ENCODE measurements at places on chromosomes 13 and 19.

- no peak for DNase-seq
Measured at GRCh38 chr19:49366110-49366509, 2.4 kb downstream of the DKKL1 start.

- DNase-seq, result no peak
Measured at GRCh38 chr13:114203536-114203935, 24.5 kb downstream of the CFAP97D2 start.

DNA sequence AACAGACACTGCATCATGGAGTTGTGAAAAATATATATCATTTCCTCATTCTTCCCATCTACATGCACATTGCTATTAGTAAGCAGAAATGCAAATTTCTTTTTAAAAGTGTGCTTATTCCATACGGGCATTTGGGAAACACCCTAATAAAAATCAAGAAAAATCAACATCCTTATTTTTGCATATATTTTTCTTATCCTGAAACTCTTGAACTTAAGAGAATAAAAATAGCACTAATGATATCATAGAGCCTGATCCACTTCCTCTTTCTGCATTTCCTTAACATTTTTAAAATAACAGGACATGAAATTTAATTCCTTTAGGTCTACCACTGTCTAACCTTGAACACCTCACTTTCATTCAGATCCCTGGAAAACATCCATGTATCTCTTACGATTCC, 123.3 kb downstream of the VWA8 start:
- no peak for DNase-seq

- DNase-seq, result no peak
Measured at GRCh38 chr13:73284081-73284874, 225.5 kb downstream of the KLF5 start.

GRCh38 chr13:58190577-58190976, 559.0 kb downstream of the PCDH17 start:
- no peak for DNase-seq

GRCh38 chr13:32243695-32244094, 71.5 kb downstream of the ZAR1L start:
- DNase-seq, result no peak

GRCh38 chr13:97198753-97199152, 23.4 kb upstream of the MBNL2 start:
- no peak for DNase-seq

DNA sequence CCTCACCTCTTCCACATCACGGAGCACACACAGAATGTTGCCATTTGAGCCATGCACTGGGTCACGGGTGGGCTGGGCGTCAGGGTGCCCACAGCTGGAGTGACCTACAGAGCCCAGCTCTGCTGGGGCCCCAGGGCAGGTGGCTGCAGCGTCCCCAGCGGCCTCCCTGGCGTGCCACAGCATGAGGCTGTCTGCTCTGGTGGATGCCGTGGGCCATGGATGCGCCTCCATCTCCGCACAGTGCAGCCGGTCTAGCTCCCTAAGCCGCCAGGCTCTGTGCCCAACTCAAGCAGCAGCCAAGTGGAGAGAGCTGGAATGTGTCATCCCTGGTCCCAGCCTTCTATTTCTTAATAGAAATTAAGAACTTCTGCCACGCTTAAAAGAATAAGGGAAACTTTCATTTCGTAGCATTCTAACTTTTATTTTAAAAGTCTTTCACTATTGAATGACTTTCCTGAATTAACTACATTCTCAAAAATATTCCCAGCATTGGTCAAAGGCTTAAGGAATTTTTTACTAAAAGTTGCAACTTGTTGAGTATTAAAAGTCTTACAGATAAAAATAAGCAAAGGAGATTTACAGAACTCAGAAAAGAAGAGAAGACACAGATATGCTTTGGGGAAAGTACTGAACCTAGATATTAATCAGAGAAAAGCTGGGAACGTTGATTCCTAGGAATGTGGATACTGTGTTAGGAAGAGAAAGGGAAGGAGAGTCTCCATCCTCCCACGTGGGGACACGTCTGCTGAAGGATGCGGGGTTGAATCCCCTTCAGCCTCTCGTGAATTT, 59.3 kb downstream of the ATP11A start:
- no peak for DNase-seq

DNA sequence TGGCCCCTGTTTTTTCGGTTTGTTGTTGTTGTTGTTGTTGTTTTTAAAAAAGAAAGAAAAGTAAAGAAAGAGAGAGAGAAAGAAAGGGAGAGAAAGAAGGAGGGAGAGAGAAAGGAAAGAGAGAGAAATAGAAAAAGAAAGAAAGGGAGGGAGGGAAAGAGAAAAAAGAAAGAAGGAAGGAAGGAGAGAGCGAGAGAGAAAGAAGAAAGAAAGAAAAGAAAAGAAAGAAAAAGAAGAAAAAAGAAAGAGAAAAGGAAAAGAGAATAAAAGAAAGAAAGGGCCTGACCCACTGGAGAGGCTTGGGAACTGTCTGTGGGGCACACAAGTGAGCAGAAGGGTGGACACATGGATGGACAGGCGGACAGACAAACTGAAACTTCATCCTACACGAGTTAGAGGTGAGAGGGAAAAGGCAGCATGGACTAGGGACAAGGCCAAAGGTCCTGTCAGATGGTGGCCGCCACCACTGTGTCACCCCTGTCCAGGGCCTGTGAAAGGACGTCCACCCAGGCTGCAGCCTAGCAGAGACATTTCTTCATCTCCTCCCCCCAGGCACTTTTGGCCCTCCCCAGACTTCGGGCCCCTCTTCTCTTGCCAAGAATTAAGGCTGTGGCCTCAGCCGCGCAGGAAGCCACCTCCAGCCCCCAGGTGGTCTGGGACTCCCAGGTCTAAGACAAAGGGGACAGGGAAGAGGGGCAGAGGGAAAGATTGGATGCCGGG, 9.1 kb upstream of the BCAM start:
- no peak for DNase-seq

GRCh38 chr13:66915596-66916185, 314.4 kb downstream of the PCDH9 start:
- no peak for DNase-seq

GRCh38 chr19:16168465-16169081, 4.8 kb downstream of the CIB3 start:
- DNase-seq, result no peak

DNA sequence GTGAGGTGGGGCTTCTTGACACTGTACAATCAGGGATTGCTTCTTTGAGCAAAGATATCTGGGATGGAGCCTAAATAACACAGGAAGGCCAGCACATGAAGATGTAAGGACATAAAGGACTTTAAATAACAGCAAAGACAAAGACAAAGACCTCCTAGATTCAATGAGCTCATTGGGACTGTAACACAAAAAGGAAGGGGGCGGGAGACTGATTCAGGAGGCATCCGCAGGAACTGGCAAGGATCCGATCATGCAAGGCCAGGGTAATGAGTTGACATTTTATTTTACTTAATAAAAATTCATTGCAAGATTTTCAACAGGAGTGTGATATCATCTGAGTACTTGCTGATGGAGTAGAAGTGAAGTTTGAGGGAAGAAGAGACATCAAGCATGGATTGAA, 121.5 kb downstream of the LHFPL6 start:
- no peak for DNase-seq

DNA sequence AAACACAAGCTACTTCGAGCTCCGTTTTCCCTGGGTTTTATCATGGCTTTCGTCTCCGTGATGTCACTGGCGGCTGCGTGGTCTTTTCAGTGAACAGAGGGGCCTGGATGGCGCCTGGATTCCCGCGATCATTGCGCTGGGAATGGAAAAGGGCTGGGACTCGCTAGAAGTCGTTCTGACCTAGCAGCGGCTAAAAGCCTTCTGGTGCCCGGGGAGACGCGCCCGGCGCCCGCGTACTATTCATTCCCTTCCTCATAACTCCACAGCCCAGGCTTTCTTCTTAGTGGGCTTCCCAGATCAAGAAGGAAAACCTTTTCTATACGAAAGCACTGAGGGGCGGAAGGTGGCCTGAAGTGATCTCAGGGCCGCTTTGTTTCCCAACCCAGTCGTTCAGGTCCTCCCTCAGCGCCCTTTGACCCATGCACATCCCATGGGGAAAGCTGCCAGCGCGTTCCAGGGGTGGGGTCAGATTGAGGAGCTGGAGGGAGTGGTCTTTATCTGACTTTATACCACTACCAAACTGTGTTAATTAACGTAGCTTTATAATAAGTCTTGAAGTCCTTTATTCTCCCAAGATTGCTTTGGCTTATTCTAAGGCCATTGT, 96.6 kb downstream of the ELF1 start:
- no peak for DNase-seq

GRCh38 chr19:13984875-13985741, 21.0 kb downstream of the RFX1 start:
- DNase-seq, result no peak

GRCh38 chr13:80823472-80823871, 482.5 kb upstream of the SPRY2 start:
- DNase-seq, result no peak

DNA sequence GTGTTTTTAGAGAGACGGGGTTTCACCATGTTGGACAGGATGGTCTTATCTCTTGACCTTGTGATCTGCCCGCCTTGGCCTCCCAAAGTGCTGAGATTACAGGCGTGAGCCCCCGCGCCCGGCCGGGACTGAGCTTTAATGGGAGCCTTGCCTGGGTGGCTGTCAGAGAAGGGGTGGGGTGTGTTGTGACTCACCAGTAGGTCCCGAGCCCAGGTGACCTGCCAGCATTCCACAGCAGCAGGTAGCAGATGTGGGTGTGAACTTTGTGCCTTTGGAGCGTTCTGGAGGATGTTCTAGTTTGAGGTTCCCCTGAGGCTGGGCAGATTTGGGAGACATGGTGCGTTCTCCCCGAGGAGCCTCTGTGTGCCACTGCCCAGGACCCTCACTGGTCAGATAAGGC, 7.1 kb upstream of the EPN1 start:
- no peak for DNase-seq

DNA sequence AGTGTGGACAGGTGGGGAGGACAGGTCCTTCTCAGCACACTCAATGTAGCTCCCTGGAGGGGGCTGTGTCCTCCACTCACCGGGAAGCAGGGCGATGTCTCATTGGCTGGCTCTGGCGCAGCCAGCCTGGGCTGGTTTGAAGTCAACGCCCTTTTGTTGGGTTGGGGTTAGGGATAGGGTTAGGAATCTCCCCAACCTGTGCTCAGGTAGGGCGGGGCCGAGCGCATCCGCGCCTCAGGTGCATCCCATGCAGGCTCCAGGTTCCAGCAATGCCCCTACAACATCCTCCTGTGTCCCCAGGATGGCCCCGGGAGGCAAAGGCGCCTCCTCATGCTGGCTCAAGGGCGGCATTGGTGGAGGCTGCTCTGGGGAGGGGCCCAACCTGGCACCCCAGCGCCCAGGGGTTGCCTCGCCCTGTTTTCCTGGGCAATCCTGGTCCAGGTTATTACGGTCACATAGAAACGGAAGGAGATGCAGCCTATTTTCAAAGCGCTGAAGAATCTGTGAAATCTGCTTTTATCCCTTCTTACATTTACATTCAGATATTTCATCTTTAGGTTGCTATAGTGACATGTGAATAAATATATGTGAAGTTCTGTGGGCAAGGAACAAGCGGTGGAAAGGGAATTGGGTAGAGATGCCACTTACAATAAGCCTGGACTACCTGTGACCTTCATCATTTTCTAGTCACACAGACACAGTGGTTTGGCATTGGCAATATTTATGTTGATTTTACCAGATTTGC, 74.3 kb downstream of the TM9SF2 start:
- DNase-seq, result no peak

DNA sequence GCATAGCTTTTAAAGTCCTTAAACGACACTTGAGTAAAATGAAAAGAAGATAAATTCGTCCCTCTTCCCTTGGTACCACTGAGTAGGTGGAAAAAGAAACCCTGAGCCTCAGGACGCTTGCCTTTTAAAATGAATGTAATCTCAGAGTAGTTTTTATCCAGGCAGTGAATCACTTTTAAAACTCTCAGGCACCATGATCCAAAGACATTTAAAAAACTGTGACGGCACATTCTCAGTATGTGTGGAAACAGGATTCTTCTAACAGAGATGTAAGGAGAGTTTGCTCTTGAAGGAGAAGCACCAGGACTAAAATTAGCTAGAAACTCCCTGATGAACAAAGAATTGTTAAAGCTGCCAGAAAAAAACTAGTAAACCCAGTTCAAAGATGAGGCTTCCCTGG, 105.7 kb upstream of the SLC15A1 start:
- no peak for DNase-seq

DNA sequence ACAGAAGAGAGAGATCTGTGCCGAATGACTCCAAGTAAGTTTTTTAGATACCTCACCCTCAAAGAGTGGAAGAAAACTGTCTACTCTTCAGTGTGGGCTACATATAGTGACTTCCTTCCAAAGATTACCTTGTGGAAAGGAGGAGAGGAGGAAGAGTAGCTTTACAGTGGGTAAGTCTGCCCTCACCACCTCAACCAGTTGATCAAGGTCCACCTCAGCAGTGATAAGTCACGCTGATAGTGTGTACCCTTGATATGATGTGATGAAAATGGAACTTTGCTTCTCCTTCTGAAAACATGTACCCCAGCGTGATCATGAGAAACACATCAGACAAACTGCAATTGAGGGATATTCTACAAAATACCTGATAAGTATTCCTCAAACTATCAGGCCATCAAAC, 20.6 kb downstream of the KLF5 start:
- no peak for DNase-seq

- no peak for DNase-seq
Measured at GRCh38 chr19:16514383-16515019, 18.3 kb downstream of the C19orf44 start.

GRCh38 chr19:18322318-18322758, 538 bp downstream of the LSM4 start:
- DNase-seq, result no peak

GRCh38 chr19:47897861-47898260, 11.7 kb upstream of the SULT2A1 start:
- no peak for DNase-seq

- DNase-seq, result no peak
Measured at GRCh38 chr13:102658660-102659059, 36.2 kb downstream of the METTL21C start.

DNA sequence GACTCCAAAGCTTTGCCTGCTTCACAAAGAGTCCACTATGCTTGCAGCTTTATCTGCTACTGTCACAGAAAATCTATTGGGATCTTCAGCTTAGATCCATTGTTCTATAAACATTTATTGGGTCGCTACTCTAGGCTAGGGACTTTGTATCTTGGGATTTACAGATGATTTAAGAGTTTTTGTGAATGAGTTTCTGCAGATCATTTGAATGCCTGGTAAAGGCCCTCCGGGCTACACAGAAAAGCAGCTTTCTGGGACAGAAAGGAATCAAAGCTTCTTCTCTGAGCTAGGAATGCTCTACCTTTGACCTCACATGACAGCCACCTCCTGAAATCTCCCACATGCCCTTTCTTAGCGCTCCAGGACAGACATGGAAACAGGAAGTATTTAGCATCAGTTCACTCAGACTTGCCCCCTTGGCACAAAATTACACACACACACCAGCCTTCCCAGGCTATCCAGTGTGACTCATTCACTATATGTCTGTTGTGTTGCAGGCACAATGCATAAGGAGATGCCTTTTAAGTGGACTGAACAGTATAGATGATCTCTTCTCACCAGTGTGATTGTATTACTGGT, 492.4 kb downstream of the DACH1 start:
- DNase-seq, result no peak

DNA sequence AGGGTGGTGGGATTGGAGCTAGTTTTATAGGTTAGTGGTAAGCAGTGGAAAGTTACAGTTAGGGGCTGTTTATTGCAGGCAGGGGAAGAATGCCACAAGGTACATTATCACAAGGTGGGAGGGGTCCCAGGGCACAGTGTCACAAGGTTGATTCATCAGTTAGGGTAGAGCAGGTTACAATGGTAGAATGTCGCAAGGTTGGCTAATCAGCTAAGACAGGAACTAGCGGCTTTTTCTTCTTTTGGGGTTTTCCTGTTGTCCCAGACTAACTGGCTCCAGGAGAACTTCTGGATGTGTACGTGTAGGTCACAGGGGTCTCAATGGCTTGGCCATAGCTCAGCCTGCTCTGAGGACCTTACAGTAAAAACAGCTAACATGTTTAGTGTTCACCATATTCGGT, 1221.1 kb downstream of the SLITRK1 start:
- DNase-seq, result no peak
